ENCODE measurements at places on chromosomes 4 and X.

GRCh38 chrX:22429704-22430103 is 157.0 kb downstream of the CBLL2 start:
- DNase-seq, result no peak

DNA sequence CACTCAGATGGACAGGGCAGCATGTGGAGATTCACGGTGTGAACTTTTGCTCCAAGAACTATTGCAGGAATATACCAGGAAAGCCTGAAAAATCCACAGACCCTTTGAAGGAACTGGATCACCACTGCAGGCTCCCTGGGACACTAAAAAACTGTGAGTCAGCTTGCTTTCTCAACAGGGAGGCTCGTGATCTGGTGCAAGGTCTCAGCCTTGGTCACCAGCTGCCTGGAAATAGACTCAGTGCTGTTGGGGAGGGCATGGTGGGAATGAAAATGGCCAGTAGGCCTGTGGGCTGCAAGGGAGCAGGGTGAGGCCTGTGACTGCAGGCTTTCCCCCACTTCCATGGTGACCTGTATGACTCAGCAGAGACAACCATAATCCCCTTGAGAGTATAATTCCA is 426.4 kb upstream of the RPS6KA3 start:
- DNase-seq, result no peak

DNA sequence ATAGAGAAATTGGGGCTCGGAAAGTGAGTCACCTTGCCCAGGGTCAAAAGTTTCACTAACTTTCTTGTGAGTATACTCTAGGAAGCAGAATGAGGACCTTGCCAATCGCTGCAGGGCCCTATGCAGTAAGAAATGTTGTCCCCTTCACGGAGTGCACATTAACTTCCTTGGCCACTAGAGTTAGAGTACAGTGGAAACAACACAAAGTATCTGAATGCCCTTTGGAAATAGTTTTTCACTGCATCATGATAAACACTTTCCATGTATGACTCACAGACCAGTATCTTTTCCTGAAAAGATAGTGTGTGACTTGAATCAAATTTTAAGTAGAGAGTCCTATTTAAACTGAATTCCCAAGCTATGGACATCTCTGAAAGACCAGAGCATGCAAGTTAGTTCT is 45.5 kb upstream of the STK26 start:
- no peak for DNase-seq

- no peak for DNase-seq
These were observed 107.8 kb downstream of the ANK2 start for GRCh38 chr4:113157086-113157857.

DNA sequence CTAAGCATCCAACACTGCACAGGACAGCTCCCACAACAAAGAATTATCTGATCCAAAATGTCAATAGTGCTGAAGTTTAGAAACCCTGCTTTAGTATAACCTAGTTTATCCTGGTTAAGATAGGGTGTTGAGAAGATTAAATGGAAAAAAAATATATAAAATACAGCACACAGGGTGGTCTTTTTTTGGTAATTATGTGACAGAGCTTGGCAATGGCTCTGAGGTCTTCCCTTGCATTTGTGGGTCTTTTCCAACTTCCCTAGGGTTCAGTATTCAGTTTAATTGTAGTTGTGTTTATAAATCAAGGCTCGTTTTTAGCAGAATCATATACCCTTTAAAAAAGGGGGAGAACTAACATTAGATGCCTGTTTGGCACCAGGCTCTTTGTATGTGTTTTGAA is 36.6 kb downstream of the REPS2 start:
- no peak for DNase-seq

DNA sequence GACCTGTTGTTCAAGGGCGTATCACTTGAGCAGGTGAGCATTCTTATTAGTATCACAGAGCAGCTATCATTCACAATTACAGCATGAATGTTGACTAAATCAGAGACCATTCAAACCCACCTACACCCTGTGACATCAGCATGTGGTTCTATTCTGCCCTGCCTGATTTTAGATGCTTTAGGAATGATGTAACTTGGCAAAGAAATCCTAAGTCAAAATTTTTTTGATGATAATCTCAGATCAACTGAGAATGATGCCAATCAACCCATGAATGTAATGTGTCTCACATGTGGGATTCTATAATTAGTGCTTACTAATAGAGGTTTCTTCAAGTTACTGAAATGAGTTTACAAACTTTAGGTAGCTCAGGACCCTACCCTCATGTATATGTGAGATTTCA is 13.4 kb upstream of the CHIC2 start:
- no peak for DNase-seq

DNA sequence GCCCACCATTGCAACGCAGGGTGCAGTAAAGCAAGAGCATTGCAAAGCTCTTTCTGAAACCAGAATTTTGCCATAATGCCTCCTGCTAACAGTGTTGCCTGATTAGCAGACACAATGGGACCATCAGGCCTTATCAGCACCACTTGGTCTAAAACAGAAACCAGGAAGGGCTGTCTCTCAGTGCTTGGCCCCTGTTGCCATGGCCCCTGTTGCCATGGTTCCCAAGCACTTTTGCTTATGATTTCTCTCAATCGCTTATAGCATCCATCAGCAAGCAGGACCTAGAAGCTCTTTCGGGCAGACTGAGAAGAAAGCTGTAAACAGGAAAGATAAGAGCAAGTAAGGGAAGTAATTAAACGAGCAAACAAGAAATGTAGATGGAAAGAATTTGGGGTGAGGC is 36.8 kb downstream of the RTL5 start:
- no peak for DNase-seq

- DNase-seq, result peak; percentile 28
These were observed at the start of gene BDH2 for GRCh38 chr4:103099691-103100392. Gene BDH2 (minus strand): TSS chr4:103099834. CDS start chr4:103096254, 3,580 bp downstream.

DNA sequence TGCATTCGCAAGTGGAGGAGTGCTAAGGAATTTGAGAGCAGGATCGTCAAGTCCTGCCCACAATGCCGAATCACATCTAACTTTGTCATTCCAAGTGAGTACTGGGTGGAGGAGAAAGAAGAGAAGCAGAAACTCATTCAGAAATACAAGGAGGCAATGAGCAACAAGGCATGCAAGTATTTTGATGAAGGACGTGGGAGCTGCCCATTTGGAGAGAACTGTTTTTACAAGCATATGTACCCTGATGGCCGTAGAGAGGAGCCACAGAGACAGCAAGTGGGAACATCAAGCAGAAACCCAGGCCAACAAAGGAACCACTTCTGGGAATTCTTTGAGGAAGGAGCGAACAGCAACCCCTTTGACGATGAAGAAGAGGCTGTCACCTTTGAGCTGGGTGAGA is 100.2 kb upstream of the MED14 start:
- DNase-seq, result no peak

DNA sequence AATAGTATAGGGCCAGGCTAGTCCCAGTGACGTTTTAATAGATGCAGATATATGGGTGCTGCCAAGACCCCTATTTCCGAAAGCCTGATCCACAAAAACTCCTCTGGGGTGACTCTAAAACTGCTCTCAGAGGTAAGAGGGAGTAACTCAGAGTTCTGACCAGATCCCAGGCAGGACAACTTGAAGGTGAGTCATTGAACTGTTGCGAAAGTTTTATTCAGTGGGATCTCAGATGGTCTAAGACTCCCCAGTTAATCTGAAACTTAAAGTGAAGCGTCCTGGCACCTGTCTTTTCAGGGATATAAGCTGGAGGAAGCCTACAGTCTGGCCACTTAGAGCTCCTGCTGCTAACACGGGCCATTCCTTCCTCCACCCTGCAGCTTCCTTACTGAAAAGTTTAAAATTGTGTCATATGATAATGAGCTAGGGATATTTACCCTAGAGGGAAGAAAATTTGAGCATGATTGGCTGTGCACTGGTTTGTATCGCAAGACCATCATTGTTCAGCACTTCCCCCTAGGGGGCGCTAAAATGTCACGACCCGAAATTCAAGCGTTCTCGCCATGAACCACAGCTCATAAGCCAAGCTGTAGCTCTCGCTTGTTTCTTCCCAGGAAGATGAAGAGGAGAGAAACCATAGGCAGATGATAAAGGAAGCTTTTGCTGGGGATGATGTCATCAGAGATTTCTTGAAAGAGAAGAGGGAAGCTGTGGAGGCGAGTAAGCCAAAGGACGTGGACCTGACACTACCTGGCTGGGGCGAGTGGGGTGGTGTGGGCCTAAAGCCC is 19.5 kb downstream of the UTP14A start:
- no peak for DNase-seq

DNA sequence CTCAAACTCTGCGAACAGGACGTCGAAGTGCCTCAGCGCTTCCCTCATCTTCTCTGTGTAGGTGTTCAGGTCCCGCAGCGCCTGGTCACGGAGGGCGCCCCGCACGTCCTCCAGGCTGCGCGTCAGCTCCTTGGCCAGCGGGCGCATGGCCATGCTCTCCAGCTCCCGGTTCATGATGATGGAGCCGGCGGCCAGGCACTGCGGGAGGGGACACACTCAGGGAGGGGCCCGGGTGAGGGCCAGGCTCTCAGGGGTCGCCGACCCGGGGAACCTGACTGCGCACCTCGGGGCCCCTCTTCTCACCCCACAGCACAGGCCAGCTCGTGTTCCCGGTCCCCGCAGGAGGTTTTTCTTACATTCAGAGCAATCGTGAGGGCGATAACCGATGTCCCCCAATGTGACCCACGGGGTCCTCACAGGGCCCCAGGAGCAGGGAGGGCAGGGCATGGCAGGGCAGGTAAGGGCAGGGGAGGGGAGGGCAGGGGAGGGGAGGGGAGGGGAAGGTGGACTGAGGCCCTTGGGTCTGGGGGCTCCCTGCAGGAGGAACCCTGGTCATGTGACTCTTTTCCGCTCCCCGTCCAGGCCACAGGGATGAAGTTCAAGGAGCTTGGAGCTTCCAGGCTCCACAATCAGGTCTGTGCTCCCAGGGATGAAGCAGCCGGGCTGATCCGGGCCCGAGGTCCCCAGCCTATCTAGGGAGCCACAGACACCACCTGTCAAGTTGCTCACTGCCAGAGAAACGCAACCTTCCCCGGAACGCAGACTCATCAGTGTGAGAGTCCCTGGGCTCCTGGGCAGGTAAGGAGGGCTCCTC is 77.8 kb upstream of the MXD4 start:
- no peak for DNase-seq

DNA sequence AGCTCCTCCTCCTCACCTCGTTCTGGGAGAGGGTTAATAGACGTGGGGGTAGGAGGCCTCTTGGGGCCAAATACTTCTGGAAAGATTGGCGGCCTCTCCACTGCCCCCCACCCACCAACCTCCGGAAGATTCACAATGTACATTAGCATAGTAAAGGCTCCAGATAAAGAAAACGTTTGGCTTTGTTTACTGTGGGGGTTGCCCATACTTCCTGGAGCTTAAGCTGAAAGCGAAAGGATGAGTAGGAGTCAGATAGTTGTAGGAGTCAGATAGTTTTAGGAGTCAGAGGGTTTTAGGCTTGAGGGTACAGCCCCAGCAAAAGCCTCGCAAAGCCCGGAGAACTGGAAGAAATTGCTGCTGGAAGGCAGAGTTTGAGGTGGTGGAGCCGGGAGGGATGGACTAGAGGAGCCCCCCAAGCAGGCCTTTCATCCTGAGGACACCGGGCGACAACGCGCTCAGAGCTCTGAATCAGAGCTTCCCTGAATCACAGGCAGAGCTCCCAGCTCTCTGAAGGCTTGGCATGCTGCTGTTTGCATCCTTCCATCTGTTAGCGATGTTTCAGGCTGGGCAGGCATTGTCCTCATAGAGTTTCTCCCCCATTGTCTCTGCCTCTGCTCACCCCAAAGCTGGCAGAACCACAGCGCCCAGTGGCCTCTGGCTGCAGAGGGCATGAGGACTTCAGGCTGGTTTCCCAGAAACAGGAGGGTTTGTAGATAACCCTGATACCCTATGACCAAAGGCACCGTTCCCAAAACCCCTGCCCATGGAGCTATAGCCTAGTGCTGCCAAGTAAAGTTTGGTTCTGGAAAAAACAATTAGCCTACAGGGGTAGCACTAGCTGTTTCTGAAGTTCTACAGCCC is 280.7 kb downstream of the BCOR start:
- DNase-seq, result no peak

DNA sequence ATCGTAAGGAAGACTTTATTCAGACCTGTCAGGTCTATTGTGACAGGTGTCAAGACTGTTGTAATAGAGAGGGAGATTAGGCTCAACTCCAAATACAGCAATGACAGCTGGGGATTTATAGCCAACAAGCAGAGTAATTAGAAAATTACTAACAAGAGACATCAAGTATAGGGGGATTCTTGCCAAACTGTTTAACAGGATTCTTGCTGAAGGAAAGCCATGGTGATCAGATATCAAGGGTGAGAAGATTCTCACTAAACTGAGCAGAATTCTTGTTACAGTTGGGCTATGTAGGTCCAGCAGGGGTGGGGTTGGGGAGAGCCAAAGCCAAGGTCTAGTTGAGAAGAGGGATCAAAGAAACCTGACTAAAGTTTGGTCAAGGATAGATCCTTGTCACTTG is 461.0 kb upstream of the GALNT7 start:
- DNase-seq, result no peak

GRCh38 chrX:30027636-30028035 is 187.7 kb upstream of the MAGEB2 start:
- DNase-seq, result no peak
